RPMI7951 (cell line): ENCODE measurements at places on chromosomes 1 and 21.

- peak; percentile 45 for DNase-seq
These were observed 78.0 kb downstream of the BCAR3 start for GRCh38 chr1:93603601-93604000.

DNA sequence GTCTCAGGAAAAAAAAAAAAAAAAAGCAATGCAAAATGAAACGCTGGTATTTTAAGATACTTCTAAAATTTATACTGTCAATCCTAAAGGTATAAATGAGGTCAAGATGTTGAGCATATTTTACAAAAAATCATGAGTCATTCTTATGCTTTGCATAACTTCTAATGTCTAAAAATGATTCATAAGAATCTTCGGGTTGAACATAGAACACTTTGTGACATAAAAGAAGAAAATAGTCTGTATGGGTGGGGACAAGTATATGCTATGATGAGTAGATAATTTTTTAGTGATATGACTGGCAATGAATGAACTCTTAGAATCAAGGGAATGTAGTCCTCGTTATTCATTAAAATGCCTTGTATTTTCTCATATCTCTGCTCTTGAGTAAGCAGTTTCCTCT is 416.9 kb upstream of the USP24 start:
- DNase-seq: peak; percentile 41

DNA sequence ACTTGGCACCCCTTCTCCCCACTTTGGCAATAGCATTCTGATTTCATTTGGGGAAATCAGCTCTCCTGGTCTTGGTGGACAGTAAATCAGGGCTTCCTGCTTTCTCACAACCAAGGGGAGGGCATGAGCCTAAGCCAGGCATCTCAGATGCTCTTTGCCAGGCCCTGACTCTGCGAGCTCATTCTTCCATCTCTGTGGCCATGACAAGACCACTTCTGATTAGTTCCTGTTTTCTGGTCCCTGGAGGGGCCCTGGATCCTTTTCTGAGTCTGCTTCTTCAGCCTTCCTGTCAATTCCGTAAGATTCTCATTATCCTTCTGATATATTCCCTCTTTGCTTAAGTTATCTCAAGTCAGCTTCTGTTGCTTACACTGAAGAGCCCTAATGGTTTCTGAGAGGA is 210.4 kb downstream of the HIVEP3 start:
- no peak for DNase-seq

GRCh38 chr21:27693376-27693775 is 726.5 kb upstream of the ADAMTS5 start:
- peak; percentile 85 for DNase-seq
